ENCODE measurements at places on chromosomes 11 and 22.

DNA sequence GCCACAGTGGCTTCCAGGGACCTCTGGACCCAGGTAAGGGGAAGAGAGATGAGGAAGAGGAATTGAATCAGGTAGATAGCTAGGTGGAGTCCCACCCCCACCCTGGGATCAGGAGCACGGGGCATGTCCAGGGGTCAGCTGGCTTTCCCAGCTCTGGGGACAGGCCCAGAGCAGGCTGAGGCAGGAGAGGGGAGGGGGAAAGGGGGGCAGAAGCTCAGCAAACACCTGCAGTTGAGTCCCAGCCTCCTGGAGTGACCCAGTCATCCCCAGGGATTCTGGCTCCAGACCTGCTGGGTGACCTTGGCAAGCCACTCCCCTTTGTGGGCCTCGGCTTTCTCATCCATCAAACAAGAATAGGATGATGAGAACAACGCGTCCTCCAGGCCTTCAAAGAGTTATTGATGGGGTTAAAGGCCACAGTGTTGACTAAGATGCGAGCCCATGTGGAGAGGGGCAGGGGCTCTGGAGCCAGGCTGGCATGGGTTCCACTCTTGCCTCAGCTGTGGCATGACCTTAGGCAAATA, 16.0 kb downstream of the STARD10 start:
- DNase-seq = no peak

- DNase-seq = no peak
These were observed 40.9 kb upstream of the SCUBE2 start for GRCh38 chr11:9132203-9132878.

DNA sequence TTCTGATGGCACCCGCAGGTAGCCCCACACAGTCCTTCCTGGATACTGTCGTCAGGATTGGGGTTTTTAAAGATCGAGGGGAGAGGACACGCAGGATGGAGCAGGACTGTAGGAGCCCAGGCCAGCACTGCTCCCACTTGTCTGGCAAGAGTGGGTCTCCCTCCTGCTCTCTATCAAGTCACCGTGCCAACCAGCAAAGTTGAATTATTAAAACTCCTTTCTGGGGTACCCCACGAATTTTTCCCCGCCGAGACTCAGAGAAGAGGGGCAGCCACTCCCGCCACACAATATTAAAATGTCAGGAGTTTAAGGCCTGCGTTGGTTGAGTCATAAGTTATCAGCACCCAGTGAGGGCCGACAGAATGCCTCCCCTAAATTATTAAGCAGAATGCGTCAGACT, 10.1 kb downstream of the LMO1 start:
- DNase-seq = no peak

GRCh38 chr11:131581046-131581445, 210.6 kb downstream of the NTM start:
- DNase-seq = no peak

Measured in HFF-Myc (cell line).